ENCODE measurements at places on chromosomes 16 and 17.

DNA sequence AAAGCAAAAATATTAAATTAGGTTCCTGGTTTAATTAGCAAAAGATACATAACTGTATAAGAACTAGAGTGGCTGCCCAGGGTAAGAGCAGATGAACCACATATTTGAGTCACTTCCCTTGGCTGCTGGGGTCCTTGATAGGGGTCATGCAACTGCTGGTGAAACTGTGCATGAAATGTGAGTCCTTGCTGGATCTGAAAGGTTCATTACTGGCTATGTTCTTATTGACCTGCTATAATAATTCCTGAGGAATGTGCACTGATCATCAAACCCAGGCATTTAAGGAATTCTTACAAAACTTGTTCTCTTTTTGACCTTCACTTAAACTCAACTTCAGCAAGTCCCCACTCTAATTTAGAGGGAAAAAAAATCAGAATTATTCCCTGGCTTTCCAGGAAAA, 183.4 kb downstream of the ZNF18 start:
- no peak for DNase-seq

DNA sequence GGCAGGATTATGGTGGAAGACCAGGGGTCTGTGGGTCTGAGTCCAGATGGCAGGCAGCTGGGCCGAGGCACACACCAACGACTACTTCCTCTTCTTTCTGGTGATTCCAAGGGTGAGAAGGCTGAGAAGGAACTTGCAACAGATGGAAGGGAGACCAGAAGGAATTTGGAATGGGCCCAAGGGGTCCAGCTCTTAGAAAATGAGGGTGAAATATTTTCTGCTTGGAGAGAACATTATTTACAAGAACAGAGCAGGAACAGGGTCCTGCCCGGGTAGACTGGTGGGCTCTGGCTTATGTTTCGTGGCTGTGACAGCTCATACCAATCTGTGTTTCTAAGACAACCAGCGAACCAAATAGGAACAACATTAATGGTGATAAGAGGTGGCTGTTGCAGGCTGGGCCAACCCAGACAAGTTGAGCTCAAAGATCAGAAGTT, 36.6 kb downstream of the CCDC42 start:
- DNase-seq, result no peak

DNA sequence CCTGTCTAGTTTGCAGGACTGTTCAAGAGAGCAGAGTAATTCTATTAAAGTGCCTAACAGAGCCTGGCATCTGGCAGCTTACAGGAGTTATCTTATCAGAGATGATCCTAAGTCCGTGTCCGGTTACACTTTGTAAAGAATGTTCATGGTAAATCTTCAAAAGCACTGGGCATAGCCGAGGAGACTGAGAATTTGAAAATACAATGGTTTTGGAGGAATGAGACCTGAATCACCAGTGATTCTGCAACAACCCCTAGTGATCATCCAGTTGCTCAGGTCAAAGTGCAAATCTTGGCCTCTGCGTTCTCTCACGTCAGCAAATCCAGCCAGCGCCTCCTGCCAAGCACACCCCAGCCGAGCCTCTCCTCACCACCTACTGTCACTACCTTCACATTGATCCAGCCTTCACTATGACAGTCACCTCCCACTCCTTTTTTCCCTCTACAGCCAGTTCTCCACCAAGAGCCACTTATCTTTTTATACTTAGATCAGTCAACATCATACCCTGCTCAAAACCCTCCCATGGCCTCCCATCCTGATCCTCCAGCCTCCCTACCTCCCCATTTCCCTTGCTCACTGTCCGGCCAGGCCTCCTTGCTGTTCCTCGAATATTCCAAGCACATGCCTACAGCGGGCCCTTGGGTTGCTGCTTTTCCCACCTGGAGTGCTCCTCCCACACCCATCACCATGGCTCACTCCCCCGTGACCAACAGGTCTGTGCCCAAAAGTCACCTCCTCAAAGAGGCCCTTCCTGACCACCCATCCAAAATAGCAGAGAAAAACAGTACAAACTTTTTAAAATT, 57.4 kb upstream of the ERN1 start:
- DNase-seq, result no peak

- DNase-seq, result no peak
Observed at GRCh38 chr16:89695875-89696669, 5.4 kb downstream of the SPATA2L start.

- no peak for DNase-seq
Observed at GRCh38 chr16:14409563-14409962, 220.5 kb downstream of the PARN start.

DNA sequence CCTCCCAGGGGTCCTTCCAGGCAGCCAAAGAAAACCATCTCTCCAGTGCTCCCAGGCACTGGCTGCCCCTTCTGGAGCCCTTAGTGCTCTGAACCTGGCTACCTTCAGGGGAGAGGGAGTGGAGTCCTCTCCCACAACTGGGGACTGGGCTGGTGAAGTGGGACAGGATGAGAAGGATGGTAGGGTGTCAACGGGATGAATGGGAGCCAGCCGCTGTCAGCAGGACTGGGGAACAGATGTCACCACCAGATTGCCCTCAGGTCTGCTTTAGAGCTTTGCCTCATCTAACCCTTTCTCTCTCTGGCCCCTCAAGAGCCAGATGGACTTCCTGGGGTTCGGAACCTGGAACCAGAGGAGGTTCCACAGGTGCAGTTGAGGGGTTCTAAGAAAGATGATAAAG, 488 bp upstream of the SEBOX start:
- DNase-seq, result no peak

DNA sequence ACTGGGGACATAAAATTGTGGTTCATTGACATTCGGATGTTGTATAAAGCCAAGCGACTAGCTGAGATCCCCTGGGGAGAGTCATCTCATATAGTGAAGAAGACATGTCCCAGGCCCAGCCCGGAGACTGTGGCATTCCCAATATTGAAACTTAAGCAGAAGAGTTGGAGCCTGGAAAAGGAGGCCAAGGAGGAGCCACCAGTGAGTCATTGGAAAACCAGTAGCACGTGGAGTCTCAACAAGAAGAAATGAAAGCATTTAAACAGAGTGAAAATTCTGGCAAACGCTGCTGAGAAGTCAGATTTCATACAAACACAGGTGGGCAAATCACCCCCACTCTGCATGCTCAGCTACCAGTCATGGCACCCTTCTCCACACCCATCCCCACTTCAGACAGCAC, 9.4 kb upstream of the ELAC2 start:
- no peak for DNase-seq

DNA sequence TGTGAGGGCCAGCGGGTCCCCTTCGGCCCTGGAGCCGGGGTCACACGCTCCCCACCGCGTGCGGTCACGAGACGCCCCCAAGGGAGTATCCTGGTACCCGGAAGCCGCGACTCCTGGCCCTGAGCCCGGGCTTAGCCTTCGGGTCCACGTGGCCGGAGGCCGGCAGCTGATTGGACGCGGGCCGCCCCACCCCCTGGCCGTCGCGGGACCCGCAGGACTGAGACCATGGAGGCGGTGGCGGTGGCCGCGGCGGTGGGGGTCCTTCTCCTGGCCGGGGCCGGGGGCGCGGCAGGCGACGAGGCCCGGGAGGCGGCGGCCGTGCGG, at the start of gene NAGLU:
TSS of gene NAGLU (plus strand) at position 194 of the 324 bp plus-strand sequence. CDS start at position 226, 32 bp downstream.
- peak; percentile 79 for DNase-seq

- DNase-seq, result no peak
Observed at GRCh38 chr17:45790296-45790922, 6.3 kb downstream of the CRHR1 start.

GRCh38 chr17:63361182-63361581, 84.9 kb downstream of the CYB561 start:
- DNase-seq, result no peak

DNA sequence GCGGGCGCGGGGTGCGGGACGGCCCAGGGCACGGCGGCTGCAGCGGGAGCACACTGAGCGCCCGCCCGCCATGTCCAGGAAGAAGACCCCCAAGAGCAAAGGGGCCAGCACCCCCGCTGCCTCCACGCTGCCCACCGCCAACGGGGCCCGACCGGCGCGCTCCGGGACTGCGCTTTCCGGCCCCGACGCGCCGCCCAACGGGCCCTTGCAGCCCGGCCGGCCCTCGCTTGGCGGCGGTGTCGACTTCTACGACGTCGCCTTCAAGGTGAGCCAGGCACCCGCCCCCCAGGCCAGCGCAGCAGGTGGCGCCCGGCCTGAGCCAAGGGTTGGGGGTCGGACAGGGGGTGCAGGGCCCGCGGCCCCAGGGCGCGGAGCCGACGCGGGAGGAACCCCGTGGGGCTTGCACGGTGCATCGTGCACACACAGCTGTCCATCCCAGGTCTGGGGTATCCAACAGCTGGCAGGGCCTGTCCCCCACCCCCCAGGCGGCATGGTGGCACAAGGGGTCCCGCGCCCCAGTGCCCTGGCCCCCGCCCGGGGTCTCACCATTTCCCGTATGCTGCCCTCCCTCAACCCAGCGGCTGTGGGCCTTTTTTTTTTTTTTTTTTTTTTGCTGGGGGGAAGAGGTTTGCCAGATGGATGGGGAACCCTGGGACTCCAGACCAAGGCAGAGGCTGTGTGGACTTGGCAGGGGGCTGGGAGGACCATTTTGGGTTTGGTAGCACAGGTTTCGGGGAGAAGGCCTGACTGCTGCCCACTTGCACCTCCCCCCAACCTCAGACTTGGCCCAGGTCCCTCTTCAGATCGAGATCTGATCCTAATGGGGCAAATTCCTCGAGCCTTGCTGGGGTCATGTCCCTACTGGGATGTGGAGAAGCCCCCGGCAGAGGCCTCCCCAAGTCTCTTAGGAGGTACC, 547 bp downstream of the RAB26 start:
- no peak for DNase-seq

DNA sequence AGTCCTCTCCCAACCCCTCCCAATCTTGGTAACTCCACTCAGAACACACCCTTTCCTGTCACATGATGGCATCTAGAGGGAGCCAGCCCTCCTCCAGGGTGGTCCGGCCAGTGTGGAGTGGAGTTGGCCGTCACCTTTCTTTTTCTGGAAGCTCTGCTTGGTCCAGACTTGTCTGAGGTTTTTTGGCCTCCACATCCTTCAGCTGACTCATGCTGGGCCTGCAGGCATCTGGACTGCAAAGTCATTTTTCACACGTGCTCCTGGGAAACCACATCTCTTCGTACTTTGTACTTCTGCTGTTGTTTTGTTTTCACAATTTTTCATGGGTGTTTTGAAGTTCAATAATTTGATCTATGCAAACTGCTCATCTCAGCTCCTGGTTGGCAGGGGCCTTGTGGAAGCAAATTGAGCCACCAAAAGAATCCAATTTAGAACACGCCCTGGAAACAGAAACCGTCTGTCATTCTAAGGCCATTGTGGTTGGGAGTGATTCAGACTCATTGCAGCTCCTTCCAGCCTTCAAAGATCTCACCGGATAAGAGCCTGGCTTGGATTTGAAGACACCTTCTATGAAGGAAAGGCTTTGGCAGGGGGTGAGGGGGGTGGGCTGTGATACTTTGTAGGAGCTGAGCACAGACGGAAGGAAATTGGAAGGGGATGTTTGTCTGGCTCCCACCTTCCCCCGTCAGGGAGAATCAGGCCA, 42.4 kb upstream of the NF1 start:
- peak; percentile 18 for DNase-seq

DNA sequence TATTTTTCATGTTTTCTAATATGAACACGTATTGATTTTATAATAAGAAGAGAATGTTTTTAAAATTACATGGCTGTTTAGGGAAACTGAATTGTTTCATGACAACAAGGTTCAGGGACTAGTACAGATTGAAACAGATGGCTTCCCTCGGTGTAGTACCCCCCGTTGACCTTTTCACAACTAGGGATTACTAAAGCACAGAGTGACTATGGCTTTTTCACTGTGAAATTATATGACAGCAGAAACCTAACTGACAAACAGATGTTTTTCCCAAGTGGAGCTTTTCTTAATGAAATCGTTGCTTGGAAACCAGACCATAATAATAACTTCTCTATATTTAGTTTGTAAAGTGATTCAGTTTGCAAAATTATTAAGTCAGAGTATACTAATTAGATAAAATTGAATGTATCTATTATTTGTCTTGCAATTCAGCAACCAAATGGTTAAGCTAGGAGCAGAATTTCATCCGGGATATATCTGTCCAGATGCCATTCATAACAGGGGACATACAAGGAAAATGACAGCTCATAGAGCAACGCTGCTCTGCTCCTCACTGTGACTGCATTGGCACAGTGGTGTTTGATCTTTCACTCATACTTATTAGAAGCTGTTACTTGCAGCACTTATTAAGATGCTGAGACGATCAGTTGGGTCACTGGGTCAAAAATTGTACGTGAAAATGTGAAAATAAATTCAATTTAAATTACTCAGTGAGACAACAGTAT, 111.7 kb downstream of the TANGO6 start:
- no peak for DNase-seq
